Activated T-helper 17 cell treated with anti-CD3 and anti-CD28 coated beads, Interleukin-2, amount 50 U/mL, for 72 hours (primary cell): ENCODE measurements at places on chromosomes 6 and 20. TPM values are rescaled to one million over a fixed set of nuclear protein-coding genes. Genes with fewer than 3 reads are reported as not detected.

Gene IPCEF1
- 15.6 TPM for total RNA-seq

Gene SLC23A2
- total RNA-seq, result 17.2 TPM

Gene SAYSD1
- 7.7 TPM for total RNA-seq

Gene GINM1
- 10.4 TPM for total RNA-seq
